ENCODE measurements at places on chromosomes 16 and 17.

- DNase-seq: no peak
These were observed 30.3 kb downstream of the CHD9NB start for GRCh38 chr16:53022374-53022773.

- DNase-seq: no peak
These were observed 492 bp downstream of the SLC25A39 start for GRCh38 chr17:44324092-44324570.

DNA sequence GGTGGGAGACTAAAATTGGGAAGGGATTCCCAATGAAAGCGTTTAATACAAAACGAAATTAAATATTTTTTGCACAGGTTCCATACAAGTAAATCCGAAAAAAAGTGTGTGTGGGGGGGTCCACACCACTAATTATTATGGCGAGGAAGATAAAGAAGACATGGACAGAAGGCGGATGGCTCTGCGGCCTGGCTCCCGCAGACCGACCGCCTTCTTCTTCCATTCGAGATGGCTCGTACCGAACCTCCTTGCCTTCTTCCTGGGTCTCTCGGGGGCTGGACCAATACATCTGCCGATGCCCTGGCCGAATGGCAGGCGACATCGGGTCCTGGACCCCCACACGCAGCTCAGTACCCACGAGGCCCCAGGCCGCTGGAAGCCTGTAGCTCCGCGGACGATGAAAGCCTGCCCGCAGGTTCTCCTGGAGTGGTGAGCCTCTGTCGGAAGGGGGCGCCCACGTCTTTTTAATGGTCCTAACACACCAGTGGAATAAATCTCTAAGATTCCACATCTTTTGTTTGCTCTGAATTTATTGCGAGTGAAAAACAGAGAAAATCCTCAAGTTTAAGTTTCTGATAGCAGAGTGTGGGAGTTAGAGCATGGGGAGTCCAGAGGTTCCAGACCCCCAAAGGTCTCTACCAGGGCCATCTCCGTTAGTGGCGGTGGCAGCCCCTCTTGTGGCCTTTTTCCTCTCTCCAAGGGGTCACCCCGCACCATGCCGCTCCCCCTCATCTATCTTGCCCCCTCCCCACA lies 1.4 kb downstream of the PRAC2 start:
- DNase-seq: peak; percentile 54

DNA sequence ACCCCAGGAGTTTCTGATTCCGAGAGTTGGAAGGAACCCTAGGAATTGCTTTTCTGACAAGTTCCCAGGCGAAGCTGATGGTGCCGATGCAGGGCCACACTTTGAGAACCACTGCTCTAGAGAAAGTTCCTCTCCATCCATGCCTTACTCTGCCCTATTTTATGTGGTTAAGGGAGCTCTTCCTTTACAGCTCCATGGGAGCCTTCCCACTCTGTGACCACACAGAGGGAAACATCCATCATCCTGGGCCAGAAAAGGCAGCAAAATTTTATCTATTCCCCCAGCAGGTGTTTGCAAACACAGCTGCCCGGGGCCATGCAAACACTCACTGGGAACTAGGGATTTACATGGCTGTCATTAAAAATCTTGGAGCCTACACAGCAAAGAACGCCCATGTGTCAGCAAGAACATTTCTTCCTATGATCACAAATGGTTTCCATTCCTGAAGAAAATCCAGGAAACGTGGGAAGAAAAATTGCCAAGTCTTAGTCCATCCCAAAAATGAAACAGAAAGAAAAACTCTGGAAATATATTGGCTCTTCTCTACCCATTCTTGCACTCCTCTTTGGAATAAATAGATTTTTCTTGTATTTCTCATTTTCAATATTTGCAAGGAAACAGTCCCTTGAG lies 252.7 kb downstream of the PMP22 start:
- DNase-seq: no peak

DNA sequence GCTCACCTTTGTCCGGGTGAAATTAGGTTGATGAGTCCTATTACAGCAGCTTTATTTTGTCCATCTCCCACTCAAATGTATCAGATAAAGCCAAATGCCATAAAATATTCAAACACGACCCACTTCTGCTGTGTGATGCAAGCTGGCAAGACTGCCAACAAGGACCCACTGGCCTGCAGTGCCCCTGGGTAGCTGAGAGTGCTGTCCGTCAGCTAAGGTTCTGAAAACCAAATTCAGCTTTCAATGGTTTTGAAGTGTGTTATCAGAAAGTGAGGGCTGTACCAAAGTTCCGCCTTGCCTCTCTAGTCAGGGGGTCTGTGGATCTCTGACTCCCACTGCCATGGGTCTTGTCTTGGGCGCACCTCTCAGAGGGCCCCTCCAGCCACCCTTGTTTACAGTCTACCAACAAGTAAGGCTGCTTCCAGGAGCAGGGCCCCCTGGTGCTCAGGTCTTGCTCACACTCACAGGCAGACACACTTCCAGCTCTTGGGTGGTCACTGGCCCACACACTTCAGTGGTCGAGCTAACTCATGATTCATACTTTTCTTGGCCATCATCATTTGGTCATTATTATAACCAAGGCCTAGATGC lies 10.5 kb upstream of the CCDC182 start:
- DNase-seq: no peak

DNA sequence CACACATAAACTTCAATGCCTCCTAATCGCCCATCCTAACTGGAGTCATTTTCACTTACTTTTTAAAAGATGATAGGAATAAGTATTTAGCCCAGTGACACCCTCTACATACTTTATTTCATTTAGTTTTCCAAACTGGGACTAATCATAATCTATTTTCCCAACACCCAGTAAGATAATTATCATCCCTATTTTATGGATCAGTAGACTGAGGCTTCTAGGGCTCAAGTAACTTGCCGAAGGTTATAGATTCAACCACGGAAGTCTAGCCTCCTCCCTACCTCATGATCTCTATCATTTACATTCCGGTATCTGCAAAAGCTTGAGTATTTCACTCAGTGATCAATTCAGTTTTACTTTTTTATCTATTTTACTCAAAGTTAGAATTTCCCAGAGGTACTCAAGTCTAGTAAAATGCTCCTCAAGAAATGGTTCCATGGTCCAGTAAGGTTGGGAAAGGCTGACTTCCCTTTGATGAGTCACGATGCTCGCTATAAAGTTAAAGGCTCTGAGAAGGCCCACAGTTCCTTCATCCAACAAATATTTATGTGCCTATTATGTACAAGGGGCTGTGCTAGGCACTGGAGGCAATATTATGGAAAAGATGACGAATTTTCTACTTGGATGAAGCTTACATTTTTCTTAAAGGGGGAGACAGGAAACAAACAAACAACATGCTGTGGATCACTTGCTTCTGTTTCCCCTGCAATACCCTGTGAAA lies 75.1 kb downstream of the TOX3 start:
- no peak for DNase-seq

DNA sequence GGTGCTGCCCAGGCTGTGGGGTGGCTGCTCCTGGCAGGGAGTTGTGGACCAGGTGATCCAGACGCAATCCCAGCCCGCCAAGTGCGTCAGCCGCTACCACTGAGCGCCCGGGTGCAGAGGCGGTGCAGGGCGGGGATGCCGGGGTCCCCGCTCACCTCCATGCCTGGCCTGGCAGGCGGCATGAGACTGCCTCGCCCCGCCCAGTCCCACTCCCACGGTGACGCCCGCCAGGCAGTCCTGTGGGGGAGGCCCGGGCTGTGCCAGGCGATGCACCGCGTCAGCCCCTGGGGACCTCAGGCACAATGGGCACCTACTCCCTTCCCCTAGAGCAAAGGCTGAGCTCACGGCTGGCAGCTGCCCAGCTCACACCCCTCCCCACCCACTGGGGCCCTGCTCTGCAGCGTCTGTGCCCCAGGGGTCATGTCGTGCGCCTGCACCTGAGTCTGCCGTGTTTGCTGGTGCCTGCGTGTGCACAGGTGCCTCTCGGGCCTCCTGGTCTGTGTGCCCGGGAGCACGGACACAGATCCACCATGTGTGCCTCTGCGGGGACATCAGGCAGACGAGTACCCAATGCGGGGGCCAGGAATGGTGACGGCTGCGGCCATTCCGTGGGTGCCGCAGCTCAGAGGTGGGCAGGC lies 5.3 kb downstream of the RPUSD1 start:
- DNase-seq: no peak

DNA sequence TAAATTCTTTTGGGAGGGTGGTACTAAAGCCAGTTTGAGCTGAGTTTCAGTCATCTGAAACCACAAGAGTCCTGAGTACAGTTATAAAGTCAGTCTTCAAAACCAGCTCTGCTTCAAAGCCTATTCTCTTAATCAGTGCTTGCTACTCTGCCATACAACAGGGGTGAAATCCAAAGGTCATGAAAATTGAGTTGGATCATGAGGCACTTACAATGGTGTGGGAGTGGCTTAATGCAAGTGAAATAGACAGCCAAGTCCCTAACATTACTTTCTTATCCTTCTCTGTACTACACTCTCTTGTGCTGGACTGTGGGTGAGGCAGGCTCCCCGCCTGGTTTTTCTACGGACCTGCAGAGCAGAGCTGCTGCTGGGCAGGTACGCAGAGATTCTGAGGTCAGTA lies 12.4 kb downstream of the CBLN1 start:
- DNase-seq: no peak

DNA sequence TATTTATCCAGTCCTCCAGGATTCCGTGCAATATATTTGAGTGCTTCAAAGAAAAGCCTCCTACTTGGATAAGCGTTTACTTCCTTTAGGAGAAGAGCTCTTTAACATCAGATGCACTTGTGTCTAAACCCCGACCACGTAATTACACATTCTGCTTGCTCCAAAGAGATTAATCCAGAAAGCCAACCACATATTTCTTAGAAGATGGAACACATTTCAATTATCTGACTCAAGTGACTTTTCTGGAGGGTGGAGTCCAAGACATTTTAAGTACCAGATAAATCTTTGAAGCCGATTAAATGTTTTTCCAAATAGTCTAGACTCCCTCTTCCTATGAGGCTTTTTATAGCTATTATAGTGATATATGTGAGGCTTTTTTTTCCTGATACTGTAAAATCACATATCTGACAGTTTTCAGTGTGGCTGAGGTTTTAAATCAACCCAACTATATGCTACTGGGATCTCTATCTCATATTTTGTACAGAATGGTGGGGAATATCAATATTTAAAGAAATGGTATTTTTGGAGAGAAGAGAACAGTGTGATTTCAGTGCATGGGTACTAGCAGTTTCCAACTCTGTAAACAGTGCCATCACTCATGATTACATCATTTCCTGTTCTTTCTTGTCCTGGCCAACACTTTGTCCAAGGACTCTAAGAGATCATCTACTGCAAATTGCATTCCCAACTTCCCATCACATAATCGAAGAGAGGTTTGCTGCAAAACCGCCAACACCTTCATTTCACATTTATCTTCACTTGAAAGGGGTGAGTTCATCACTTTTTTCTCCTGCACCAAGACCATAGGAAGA lies 192.4 kb upstream of the HSBP1 start:
- no peak for DNase-seq

DNA sequence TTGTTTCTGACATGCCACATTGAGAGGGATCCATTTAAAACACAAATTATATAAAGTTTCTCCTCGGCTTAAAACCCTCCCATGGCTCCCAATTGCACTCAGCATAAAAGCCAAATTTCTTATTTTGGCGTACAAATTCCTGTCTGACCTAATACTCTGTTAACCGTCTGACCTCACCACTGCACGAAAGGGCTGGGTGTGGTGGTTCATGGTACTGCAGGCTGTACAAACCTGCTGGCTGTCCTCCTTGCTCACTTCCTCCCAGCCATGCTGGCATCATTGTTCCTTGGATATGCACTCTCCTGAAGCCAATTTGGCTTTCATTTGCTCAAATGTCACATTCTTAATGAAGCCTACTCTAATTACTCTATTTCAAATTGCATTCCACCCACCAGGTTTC lies 301.6 kb upstream of the C16orf82 start:
- DNase-seq: no peak

DNA sequence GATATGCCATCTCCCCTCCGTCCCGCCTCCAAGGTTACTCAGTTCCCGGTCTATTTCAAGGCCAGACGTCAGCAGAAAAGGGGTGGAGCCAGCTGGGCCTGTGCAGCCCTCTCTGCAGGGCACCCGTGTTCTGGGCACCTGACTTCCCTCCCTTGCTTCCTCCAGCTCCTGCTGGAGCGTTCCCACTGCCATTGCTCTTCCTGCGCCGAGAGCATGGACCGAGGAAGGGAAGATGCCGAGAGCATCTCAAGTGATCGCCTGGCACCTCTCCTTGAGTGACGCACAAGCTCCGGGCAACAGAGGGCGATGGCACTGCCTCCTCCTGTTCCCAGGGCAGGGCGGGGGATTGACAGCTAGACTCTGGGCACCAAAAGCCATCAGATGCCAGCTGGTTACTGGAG lies 29.4 kb upstream of the NAT9 start:
- no peak for DNase-seq

GRCh38 chr16:49883076-49884014 lies 27.4 kb upstream of the ZNF423 start:
- DNase-seq: no peak

- DNase-seq: no peak
These were observed 9.9 kb upstream of the EMP2 start for GRCh38 chr16:10590342-10590741.

- no peak for DNase-seq
These were observed 18.7 kb upstream of the ATP6V0C start for GRCh38 chr16:2495041-2495440.

GRCh38 chr17:17159571-17159970 lies 46.6 kb downstream of the PLD6 start:
- DNase-seq: no peak

GRCh38 chr17:59366773-59367656 lies 35.6 kb downstream of the YPEL2 start:
- no peak for DNase-seq

DNA sequence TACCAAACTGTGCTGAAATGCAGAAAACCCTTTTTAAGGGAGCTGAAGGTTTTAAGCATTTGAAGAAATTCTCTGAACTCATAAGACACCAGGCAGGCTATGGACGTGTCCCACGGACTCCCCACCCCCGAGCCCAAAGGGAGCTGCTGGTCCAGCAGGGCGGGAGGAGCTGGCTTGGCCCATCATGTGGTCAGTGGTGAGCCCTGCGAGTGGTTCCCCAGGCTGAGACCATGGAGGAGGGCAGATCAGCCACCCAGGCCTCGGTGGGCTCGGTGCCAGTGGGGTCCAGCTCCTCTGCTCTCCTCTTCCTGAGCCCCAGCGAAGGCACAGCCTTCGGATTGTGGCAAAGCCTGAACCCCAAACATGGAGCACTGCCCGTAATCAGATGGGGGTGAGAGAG lies 27.0 kb downstream of the LGALS3BP start:
- DNase-seq: no peak

GRCh38 chr16:67445441-67445912 lies 14.6 kb downstream of the HSD11B2 start:
- DNase-seq: no peak

- no peak for DNase-seq
These were observed 9.6 kb upstream of the PLEKHG4 start for GRCh38 chr16:67269766-67270165.

DNA sequence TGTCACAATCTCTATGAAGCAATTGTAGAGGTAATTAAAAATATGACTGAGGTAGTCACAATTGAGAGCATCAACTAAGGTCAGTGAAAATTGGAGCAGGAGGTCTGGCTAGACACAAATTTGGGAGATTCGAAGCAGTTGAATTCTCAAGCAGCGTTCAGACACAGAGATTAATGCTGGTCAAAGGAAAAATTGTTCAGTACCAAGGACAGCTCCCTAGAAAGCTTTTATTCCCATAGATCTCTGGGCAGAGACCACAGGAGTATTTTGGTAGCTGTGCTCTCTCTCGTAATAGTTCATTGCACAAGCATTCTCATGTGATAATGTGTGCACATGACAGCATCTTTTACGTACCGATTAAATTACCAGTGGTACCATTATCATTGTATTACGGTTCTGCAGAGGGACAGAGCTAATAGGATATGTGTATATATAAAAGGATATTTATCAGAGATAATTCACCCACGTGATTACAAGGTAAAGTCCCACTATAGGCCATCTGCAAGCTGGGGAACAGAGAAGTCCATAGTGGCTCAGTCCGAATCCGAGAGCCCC lies 387.5 kb upstream of the HSBP1 start:
- DNase-seq: no peak

All from activated CD4-positive, CD25-positive, alpha-beta regulatory T cell treated with anti-CD3 and anti-CD28 coated beads, Interleukin-2, amount 50 U/mL, for 16 hours (primary cell).